ENCODE measurements at places on chromosomes 12 and 14.

- no peaks in the 10 kb centered on the region for H3K36me3 ChIP-seq
- H3K4me3 ChIP-seq, result no peak overlapping the region
- H3K27ac ChIP-seq, result peak overlapping the region; percentile 3
These were observed 68.2 kb downstream of the DRAM1 start for GRCh38 chr12:101945369-101946232.

DNA sequence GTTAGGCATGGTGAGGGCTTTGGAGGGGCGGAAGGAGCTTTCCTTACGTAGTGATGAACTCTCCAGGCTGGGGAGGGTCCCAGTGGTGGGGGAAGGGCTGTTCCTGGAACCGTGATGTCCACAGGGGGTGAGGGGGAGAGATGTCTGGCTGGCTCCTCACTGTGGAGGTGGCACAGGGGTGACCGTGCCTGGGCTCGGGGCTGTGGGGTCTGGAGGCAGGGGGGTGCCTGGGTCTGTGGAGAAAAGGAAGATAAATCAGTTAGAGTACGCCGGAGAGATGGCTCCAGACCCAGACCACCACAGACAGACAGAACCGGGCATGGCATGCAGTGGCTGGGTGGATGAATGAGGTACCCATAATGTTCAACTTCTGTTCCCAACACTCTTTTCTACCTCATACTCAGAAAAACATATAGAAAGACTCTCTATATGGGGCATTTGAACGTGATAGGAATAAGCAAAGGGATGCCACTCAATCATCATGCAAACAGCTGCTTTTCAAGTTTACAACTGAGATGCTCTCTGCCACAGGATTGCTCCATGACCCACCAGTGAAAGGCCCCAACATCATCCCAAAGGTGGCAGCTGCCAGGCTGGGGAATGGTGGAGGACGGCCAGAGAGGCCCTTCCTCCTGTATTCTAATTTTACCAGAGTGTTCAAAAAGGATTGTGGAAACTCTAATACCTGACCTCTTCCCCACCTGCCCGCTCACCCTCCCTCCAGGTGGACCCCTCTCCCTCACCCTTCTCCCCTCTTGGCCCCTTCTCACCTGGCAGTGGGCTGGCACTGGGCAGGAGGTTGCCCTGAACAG, 5.6 kb downstream of the MYL6 start:
- no peaks in the 10 kb centered on the region for H3K27me3 ChIP-seq
- DNase-seq, result no peak
- H3K27ac ChIP-seq, result no peak overlapping the region
- H3K4me3 ChIP-seq, result no peak overlapping the region
- H3K4me1 ChIP-seq, result peaks cover 38% of the 10 kb centered on the region
- H3K36me3 ChIP-seq, result peaks cover 88% of the 10 kb centered on the region

GRCh38 chr12:42277396-42278127, 39.5 kb upstream of the YAF2 start:
- no peaks in the 10 kb centered on the region for H3K27me3 ChIP-seq
- no peaks in the 10 kb centered on the region for H3K36me3 ChIP-seq
- DNase-seq, result no peak
- H3K4me1 ChIP-seq, result no peaks in the 10 kb centered on the region
- H3K27ac ChIP-seq, result no peak overlapping the region
- H3K4me3 ChIP-seq, result no peak overlapping the region

DNA sequence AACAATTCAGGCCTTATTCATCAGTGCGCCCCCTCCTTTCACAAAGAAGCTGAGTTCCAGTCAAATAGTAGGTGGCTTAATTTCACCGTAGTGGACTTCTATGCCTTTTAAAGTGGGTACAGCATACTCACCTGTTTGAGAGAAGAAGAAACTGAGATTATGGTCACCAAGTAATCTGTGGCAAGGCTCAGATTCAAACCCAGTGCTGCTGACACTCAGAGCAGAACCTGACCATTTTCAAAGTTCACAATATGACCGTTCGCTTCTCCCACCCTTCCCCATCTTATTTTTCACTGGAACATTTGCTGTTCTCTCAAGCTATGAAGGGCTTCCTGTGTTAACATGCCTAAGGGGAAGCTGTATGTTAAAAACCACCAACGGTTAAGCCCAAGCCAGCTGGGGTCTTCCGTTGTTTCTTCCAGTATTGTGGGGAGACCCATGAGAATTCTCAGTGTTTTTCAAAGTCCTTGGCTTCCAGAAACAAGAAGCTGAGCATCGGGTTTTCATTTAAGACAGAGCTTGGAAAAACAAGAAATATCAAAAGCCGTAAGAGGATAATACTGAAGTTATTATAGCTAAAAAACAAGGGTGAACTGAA, 6.1 kb upstream of the PSMA6 start:
- no peak for DNase-seq
- peaks cover 14% of the 10 kb centered on the region for H3K4me1 ChIP-seq
- no peak overlapping the region for H3K4me3 ChIP-seq
- peaks cover 5% of the 10 kb centered on the region for H3K36me3 ChIP-seq
- H3K27ac ChIP-seq, result no peak overlapping the region
- no peaks in the 10 kb centered on the region for H3K27me3 ChIP-seq

GRCh38 chr12:85951823-85952222, 77.7 kb downstream of the NTS start:
- no peak overlapping the region for H3K27ac ChIP-seq
- no peak overlapping the region for H3K4me3 ChIP-seq
- DNase-seq, result no peak

GRCh38 chr14:76346391-76347160, 29.4 kb upstream of the ESRRB start:
- no peak for DNase-seq
- H3K4me3 ChIP-seq, result no peak overlapping the region
- H3K27ac ChIP-seq, result no peak overlapping the region
- H3K4me1 ChIP-seq, result no peaks in the 10 kb centered on the region
- no peaks in the 10 kb centered on the region for H3K36me3 ChIP-seq
- peaks cover 8% of the 10 kb centered on the region for H3K27me3 ChIP-seq

DNA sequence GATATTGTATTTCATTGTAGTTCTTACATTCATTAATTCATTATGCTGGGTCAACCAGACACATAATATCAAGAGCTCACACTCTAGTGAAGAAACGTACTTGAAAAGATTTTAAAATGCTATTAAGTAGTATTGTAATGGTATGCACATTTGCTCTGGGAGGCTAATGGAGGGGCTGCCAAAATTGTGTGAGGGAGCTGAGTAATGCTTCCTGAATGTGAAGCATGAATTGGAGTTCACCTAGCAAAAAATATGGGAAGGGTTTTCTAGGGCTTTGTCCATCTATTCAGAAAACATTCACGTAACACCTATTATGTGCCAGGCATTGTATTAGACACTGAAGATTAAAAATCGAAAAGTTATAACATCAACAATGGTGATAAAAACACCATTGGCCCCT, 403.8 kb upstream of the PDE3A start:
- H3K36me3 ChIP-seq, result no peaks in the 10 kb centered on the region
- no peak overlapping the region for H3K4me3 ChIP-seq
- DNase-seq, result no peak
- H3K4me1 ChIP-seq, result peaks cover 1% of the 10 kb centered on the region

- no peak overlapping the region for H3K27ac ChIP-seq
- DNase-seq, result no peak
- no peaks in the 10 kb centered on the region for H3K27me3 ChIP-seq
- H3K36me3 ChIP-seq, result no peaks in the 10 kb centered on the region
- peaks cover 39% of the 10 kb centered on the region for H3K4me1 ChIP-seq
These were observed 25.3 kb downstream of the MYBPC1 start for GRCh38 chr12:101619858-101620761.

DNA sequence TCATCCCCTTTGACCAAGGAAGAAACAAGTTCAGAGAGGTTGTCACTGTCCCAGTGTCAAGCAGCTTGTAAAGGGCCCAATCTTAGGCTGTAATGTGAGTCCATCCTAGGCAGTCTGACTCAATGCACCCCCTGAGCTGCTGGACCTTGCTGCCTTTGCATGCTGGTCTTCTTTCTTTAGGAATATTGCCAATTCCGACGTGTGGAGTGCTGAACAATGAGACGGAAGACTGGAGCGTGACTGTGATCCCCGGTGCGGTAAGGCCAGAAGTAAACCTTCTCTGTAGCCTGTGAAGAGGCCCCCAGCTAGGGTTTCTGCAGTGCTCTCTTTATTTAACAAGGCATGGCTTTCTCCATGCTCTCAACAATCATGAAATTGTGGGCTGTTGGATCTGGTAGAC, 963 bp downstream of the TCTN2 start:
- H3K4me1 ChIP-seq, result peaks cover 11% of the 10 kb centered on the region
- peak overlapping the region; percentile 77 for H3K4me3 ChIP-seq
- no peaks in the 10 kb centered on the region for H3K27me3 ChIP-seq
- peaks cover 18% of the 10 kb centered on the region for H3K36me3 ChIP-seq
- no peak for DNase-seq

- peak overlapping the region; percentile 30 for H3K27ac ChIP-seq
- peaks cover 12% of the 10 kb centered on the region for H3K27me3 ChIP-seq
- H3K36me3 ChIP-seq, result no peaks in the 10 kb centered on the region
- no peak for DNase-seq
These were observed 4.4 kb downstream of the ITGA7 start for GRCh38 chr12:55703288-55703687.

- no peak for DNase-seq
- no peak overlapping the region for H3K4me3 ChIP-seq
- H3K36me3 ChIP-seq, result no peaks in the 10 kb centered on the region
- no peaks in the 10 kb centered on the region for H3K4me1 ChIP-seq
These were observed 151.6 kb downstream of the SEC23A start for GRCh38 chr14:38951451-38951850.

DNA sequence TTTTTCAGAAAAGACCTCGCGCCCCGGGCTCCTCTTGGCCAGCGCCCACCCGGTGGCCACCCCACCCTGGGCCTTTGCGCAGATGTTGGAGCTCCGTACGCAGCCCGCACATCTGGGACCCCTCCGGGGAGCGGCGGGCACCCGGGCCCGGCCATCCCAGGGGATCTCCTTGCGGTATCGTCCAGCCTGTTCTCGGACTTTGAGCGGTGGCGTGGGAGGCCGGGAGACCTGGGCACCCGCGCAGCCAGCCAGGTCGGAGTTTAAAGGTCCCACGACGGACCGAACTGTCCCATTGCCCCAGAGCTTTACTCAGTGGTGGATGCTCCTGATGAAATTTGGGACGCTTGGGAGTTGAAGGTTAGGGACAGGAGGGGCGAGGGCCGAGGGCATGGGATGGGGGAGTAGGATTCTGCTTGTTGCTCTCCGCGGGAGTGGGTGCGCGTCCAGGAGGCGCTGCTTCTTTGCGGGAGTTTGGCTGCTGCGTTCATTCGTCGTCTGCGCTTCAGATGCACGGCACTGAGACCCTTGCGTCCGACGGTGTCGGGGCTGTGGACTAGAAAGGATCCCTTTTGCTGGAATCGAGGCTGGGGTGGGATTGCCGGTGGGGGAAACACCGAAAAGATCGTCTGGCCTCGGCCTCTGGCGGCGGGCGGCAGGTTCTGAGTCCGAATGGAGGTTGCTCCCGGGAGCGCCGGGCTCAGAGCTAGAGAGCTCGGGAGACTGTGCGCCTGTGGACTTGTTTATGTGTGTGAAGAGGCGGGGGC, 1.4 kb downstream of the NTF3 start:
- peak overlapping the region; percentile 15 for H3K27ac ChIP-seq
- no peaks in the 10 kb centered on the region for H3K36me3 ChIP-seq
- H3K4me1 ChIP-seq, result peaks cover 41% of the 10 kb centered on the region
- no peak for DNase-seq
- peak overlapping the region; percentile 51 for H3K4me3 ChIP-seq

Measured in suprapubic skin (tissue), 4 donors.